ENCODE measurements at places on chromosomes 1 and 21. TPM values are rescaled to one million over a fixed set of nuclear protein-coding genes. Genes with fewer than 3 reads are reported as not detected.

DNA sequence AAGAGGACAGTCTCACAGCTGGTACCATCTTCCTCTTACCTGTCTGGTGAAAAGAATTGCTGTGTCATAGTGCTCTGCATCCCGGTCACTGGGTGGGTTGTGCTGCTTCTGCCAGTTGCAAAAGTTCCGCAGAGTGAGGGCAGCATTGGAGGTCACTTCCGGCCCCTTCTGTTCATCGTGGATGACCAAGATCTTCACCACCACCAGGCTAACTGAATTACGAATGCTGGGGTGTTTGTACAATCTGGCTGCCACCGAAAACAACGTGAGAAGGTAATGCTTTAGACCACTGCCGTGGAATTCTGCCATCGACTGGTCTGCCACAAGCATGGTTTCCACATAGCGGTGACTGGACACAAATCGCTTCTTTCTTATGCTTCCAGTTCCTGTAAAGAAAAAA is 2.9 kb downstream of the ADAMTS1 start:
- no peak for DNase-seq

TMEM52 gene
- total RNA-seq: 65.6 TPM

KRTAP7-1 gene
- total RNA-seq: not detected

PDE4B gene
- total RNA-seq: 12.2 TPM

DNA sequence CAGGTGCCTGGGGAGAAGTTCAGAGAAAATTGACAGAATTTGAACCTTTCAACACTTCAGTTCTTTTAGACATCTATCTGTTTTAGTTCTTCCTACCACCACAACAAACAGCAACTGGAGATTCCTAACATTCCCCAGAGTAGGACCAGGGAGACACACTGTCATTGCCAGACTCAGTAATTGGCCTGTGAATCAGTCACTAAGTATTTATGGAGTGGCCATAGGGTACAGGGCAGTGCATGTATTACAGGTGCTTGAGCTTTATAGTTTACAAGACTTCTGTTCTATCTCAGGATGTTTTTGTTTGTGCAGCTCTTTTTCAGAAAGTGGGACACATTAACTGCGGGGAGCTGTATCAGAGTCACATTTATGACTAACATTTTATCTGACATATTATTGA is 1.7 kb downstream of the CDC14A start:
- DNase-seq: no peak

DNA sequence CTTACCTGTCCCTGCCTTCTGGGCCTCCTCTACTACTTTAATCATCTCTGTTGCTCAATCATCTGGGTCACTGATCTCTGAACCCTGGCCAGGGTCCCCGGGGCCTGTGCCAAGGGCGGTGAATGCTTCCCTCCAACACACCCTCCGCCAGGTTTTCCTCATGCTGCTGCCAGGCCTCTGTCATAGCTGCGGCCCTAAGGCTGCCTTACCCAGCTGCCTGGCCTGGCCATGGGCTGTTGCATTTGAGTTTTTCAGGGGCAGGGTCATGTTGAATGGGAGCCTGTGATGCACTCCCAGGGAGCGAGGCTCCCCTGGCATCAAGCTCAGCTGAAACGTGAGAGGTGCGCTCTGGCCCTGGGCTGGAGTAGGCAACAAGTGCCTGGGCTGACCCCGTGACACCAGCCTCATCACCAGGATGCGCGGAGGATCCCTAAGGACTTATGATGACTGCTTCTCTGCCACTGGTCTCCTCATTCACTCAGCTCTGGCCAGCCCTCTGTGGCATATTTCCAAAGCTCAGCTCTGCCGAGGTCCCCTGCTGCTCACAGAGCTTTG is 7.6 kb downstream of the EDN2 start:
- peak; percentile 89 for DNase-seq

GRCh38 chr1:216926720-216927510 is 203.7 kb upstream of the ESRRG start:
- DNase-seq: no peak

SEMA6C gene
- total RNA-seq: 3.6 TPM

HSPB7 gene
- 39.9 TPM for total RNA-seq

DNA sequence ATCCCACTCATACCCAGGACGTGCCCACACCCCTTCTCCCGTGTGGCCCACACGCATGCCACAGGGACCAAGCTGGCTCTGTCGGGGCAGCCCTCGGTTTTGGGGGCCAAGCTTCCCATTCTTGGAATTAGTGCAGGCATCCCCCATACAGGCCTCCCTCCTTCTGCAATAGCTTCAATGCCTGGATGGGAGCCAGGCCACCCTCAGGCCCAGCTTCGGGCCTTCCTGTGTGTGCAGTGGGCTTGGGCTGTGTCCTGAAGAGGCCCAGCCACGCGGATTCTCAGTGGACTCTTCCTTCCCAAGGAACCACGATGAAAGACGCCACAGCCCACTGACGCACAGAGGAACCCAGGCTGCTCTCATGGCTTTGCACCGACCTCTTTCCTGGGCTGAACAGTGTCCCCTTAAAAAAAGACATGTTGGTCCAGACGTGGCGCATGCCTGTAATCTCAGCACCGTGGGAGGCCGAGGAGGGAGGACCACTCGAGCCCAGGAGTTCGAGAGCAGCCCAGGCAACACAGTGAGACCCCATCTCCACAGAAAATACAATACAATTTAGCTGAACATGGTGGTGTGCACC is 3.4 kb downstream of the KRTAP10-11 start:
- no peak for DNase-seq

LCE1A gene
- not detected for total RNA-seq

GRCh38 chr21:37660709-37661108 is 255.5 kb downstream of the KCNJ6 start:
- DNase-seq: no peak

MANEAL gene
- total RNA-seq: 6.2 TPM

BRDT gene
- not detected for total RNA-seq

PTPRF gene
- 89.0 TPM for total RNA-seq

DNA sequence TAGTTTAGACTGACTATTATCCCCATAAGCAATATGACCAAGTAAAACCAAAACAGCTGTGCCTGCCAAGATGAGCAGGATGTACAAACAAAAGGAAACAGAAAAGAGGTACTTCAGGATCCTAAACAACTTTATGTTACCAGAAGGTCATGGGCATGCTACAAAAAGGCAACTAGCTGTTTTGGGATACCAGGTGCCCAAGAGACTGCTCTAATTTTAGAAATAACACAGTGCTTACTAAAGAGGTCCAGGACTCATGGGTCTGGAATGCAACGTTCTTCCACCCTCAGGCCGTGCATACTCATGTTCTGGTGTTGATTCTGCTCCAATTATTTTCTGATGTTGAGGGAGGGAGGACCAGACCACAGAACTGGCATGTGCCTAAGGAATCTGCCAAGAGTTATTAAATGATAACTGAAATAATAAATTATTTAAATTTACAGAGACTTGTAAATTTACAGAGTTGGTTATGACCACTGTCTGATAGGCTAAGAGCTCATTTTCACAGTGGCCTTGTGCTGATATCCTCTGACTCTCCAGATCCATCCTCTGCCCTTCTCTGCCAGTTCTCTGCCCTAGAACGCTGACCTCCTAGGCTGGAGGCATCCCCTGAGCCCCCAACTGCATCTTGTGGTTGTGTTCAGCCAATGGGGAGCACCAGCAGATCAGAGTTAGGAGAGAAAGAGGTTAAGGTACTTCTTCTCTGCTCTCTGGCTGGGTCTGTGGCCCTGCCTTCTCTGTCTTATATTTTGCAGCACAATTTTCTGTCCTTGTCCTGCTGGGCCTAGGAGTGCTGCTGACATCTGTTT is 37.7 kb upstream of the BCL10 start:
- peak; percentile 16 for DNase-seq

BSND gene
- not detected for total RNA-seq

PAQR6 gene
- total RNA-seq: not detected

- DNase-seq: no peak
These were observed 176.5 kb downstream of the HIVEP3 start for GRCh38 chr1:41742219-41742618.

- no peak for DNase-seq
These were observed 50.9 kb downstream of the NTMT2 start for GRCh38 chr1:170196490-170197236.

LHX4 gene
- total RNA-seq: not detected

DNA sequence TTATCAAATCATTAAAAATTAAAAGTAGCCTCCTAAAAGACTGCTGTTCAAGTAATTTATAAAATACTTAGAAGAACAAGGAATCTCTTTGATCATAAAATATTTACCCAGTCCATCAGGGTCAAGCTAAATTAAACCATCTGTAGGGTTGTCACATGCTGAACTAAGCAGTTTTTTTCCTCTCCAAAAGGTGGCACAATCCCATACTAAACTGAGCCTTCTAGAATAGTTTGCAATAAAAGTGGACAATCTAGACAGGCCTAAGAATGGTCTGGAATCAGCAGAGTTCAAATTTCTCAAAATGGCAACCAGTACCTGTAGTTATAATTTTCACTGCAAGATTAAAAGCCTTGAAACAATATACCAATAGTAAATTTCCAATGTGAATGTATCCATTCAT is 194.8 kb downstream of the EIF4G3 start:
- DNase-seq: no peak

- no peak for DNase-seq
These were observed 12.1 kb upstream of the SGIP1 start for GRCh38 chr1:66521721-66522365.

SELENON gene
- total RNA-seq: 27.4 TPM

DNA sequence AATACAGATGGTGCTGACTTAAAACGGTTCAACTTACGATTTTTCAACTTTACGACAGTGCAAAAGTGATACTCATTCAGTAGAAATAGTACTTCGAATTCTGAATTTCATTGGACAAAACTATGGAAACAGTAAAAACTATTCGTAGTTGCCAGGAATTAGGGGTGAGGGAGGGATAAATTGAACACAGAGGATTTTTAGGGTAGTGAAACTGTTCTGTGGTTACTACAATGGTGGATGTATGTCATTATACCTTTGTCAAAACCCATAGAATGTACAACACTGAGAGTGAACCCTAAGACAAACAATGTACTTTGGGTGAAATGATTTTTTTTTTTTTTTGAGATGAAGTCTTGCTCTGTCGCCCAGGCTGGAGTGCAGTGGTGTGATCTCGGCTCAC is 7.5 kb downstream of the DDR2 start:
- DNase-seq: no peak

GRCh38 chr21:33857846-33858666 is 57.5 kb downstream of the ATP5PO start:
- no peak for DNase-seq

DNA sequence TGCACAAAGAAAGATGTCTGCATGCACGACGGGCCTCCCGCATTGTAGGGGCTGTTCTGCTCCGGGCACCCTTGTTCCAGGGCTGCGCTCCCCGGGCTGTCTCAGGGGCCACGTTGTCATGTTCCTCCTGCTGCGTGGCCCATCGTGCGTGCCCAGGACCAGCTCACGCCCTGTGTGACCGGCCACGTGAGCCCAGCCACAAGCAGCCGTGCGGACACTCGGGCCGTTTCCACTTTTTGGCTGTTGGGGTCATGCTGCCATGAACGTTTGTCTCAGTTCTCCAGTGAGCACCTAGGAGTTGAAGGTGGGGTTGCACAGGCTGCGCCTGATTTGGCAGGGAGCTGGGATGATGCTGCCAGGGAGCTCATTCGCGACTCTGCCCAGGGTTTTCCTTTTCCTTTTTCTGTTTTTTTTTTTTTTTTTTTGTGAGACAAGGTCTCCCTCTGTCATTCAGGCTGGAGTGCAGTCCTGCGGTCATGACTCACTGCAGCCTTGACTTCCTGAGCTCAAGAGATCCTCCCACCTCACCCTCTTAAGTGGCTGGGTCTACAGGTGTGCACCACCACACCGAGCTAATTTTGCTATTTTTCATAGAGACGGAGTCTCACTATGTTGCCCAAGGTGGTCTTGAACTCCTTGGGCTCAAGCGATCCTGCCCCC is 17.4 kb downstream of the PDXK start:
- no peak for DNase-seq

- DNase-seq: no peak
These were observed 70.6 kb downstream of the ALPL start for GRCh38 chr1:21579791-21580190.

DNA sequence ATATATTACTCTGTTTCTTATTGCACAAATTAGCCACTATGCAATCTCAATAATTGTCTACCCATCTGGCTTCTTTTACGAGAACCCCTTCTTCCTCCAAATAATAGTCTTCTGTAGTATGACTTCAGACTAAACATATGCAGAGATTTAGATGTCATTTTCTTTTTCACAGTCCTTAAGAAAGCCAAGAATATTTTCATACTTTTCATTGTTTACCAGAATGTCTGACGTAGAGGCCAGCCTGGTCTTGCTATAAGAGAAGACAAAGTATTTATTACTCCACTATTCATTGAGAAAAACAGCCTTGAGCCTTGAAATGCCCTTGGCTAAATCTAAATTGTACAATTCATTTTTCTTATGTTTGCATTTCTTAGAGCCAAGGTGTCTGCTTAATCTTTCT is 714.9 kb upstream of the CXADR start:
- DNase-seq: no peak

- DNase-seq: no peak
These were observed 147.8 kb downstream of the TNFSF18 start for GRCh38 chr1:172902861-172903381.

- DNase-seq: peak; percentile 70
These were observed 79.5 kb upstream of the BACH1 start for GRCh38 chr21:29219165-29219770.

DNA sequence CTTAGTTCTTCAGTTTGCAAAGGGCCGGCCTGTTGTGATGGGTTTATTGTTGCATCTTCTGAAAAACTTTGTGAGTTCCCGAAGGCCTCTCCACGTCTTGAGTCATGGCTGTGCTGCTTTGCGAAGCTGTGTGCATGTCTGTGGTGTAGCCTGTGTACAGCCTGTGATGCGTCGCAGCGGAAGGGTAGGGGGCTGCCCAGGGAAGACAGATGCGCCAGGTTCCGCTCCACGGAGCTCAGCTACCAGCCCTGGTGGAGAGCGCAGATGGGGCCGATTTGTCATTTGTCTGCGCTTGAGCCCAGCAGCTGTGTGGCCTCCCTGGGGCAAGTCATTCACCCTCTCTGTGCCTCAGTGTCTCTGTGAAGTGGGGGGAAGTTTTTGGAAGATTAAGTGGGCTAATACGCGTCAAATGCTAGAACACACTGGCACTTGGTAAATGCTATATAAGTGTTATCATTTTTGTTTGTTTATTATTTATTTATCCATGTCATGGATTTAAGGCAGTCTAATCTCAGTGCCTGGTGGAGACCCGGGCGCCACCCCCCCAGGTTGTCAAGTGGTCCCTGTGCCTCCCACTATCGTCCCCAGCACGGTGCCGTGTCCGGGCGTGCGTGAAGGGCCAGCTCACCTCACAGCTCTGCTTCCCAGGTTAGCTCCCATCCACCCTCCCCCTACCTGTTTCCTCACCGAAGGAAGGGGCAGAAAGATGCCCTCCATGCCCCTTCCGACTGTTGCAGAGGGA is 8.4 kb downstream of the PDE9A start:
- DNase-seq: no peak

GRCh38 chr21:29182691-29183092 is 52.2 kb downstream of the MAP3K7CL start:
- no peak for DNase-seq

GRCh38 chr1:216193839-216194443 is 229.3 kb downstream of the USH2A start:
- DNase-seq: no peak

PSMG1 gene
- total RNA-seq: 19.4 TPM
